ENCODE measurements at places on chromosomes 7 and 10.
A peak's percentile ranks its signal among the peaks of the same experiment; 100 is the strongest.

DNA sequence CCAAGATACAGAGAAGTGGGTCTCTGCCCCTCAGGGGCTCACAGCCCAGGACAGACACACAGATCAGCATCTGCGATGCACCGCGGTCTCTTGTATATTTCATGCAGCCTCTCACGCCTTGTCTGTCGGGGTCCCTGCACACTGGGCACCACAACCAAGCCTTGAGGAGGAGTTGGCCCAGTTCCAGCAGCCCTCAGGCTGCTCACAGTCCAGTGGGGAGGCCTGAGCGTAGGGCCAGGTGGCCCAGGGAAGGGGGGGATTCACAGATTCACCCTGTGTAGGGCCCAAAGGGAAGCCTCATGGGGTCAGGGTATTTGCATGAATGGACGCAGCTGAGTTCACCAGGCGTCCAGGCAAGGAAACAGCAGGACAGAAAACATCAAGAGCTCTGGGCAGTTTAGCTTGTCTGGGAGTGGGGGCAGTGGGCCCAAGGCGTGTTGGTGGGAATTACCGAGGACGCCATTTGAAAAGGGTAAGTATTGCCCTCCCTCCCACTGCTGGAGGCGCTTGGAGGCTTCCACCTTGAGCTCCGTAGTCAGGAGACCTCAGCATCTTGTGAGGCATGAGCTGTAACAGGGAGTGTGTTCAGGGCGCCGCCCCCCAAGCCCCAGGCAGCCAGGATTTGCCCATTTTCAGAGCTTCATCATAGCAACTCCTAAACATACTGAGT, 129.1 kb upstream of the CHST15 start:
- DNase-seq, result no peak

DNA sequence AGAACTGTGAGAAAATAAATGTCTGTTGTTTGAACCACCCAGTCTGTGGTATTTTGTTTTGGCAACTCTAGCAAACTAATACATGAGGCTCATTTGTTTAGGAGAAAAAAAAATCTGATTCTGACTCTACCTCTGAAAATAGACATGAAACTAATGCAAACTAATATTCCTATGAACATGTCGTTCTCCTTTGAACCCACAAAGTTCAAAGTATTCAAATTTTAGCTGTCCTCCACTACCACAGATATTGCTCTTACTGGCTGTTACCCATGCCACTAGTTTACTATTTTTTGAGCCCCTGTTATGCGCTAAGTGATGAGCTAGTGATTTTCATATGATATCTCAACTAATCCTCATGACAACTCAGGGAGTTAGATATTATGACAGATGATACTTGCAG, 58.8 kb upstream of the ZNF804B start:
- DNase-seq, result no peak

DNA sequence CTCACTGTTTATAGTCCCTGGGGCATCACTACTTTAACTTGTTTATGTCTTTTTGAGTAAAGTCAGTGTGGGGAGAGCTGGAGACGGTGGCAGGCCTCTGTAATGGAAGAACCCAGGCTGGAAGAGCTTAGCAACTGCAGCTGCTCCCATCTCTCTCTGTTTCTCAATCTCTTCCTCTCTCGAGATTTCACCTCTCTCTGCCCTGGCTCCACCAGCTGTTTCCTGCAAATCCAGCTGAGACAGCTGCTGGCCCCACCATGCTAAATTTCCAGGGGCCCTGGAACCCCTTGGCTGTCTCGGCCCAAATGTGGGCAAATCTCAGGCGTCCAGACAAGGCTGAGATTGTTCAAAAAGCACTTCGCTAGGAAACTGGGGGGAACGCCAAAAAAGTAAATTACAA, 25.8 kb upstream of the SLF2 start:
- no peak for DNase-seq

GRCh38 chr10:113252650-113253618, 299.9 kb upstream of the HABP2 start:
- DNase-seq, result no peak

DNA sequence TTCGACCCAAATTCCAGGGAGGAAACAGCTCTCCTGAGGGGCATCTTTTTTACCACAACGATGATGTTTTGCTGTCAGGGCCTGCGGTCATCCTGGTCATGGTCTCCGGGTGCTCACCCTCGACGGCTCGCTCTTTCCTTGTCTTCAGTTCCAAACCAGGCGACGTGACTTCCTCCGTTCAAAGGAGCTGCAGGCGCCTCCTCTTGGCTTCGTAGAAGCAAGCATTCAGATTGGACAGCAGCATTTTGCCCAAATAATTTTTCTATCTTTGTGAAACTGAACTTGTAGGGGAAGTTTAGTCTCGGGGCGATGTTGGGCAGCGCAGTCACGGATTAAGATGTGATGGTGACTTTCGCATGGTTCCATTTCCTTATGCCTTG, 208.9 kb downstream of the DNAJB6 start:
- DNase-seq, result no peak

DNA sequence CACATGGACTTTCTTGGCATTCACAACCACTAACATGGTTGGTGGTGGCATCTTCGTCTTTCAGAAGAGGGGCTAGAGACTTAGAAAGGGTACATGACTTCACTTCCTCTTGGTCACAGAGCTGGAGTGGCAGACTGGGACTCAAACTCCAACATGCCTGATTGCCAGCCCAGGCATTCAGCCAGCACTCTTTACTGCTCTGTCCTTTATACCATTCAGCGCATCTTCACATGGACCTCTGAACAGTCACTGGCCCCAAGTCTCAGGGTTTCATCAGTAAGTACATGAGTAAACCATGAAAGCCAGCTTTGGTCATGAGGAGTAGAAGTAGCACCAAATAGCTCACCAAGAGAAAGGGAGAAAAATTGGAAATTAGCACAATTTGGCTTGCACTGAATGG, 148.4 kb upstream of the KLF14 start:
- no peak for DNase-seq

GRCh38 chr10:1019362-1019761, 6.3 kb downstream of the IDI2 start:
- no peak for DNase-seq

DNA sequence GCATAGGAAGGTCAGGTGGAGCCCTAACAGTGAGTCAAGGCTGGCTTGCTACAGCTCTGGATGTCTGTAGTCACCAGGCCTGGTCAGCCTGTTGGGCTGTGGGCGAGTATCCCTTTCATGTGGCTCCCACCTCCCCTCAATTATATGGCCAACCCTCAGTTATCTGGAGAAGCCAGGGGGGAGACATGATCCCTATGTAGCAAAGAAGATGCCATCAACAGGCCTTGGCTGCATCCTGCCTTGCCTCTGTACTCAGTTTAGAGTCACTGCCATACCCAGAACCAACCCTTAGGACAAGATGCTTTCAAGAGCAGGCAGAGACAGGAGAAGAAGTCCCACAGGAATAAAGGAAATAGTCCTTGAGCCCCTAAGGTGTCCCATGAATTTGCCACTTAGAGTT, 763.9 kb downstream of the GRID1 start:
- no peak for DNase-seq

DNA sequence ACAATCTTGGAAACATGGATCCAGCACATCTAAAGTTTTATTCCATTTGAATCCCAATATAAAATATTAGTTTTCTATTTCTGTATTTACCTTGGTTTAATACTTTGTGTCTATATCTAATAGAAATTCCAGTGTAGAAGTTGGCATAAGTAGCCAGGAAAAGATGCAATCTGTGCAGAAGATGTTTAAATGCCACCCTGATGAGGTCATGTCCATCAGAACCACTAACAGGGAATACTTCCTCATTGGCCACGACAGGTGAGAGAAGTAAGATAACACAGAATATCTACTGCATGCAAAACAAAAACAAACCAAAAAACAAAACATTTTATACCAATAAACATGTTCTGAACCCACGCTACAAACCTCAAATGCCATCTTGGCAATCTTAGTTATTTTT, 15.7 kb downstream of the PLEKHS1 start:
- DNase-seq, result no peak

- no peak for DNase-seq
These were observed 20.2 kb upstream of the TMEM178B start for GRCh38 chr7:141053626-141054025.

- no peak for DNase-seq
These were observed 3.8 kb downstream of the SVIL start for GRCh38 chr10:29631049-29631339.

DNA sequence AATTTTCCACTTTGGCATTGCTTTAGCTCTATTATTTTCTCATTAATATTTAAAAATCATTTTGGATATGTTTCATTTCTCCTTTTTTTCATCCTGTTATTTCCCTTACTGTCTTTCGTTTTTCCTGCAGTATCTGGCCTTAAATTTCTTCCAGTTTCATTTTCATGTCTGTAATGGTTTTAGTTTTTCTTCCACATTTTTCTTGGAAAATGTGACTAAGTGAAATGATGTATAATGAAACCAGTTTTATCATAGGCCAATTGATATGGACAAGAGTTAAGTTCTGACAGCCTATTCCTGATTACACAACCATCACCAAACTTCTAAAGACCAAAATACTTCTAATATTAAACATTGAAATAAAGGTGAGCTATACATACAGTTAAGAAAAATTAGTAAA, 158.5 kb downstream of the LHFPL3 start:
- DNase-seq, result no peak

- DNase-seq, result peak; percentile 55
These were observed 609 bp downstream of the DOCK4 start for GRCh38 chr7:112205343-112206237.

DNA sequence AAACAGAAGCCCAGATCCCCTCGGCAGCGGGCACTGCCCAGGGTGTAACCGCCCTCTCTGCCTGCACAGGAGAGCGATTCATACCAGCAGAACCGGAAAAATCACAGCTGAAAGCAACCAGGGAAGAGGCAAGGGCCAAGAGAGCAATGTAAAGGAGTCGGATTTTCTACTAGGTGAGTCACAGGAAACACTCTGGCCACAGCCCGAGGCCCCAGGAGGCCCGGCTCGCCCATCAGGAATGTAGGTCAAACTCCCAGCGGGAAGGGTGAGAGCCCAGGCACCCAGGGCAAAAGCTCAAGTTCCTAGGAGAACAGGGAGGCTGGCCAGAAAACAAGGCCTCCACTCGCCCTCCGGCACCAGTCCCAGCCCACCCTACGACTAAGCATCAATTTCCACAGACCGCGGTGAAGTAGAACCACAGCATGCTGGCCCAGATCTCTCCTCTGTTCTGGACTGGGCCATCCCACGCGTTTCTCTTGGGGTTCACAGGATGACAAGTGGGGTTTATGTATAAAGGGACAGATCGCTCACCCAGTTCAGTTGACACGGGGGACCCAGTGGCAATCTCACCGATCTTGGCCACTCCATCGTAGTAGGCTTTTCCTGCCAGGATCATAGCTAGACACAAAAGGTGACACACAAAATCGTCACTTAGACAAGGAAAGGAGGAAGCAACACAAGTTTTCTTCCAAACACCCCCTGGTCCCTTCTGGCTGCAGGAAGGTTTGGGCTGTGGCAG, 46.2 kb downstream of the BAIAP2L1 start:
- DNase-seq, result peak; percentile 13

- no peak for DNase-seq
These were observed 77.8 kb downstream of the PDGFA start for GRCh38 chr7:441684-442421.

- no peak for DNase-seq
These were observed 1.9 kb downstream of the EXOC6 start for GRCh38 chr10:92850185-92850584.

DNA sequence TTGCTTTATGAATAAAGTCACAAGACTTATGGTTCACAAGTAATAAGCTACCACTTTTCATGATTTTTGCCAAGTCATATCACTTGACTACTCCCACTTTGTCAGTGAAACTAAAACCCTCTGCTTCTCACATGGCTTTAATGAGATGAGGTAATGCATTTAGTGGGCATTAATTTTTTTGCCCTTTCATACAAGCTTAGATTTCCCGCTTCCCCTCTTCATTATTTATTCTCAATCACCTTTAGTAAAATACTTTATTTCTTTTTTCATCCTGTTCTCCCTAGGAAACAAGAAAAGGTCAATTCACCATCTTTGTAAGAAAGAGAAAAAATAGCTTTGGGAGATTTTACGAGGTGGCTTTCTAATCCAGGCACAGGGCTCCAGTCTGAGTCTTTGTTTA, 109.6 kb upstream of the STARD3NL start:
- DNase-seq, result no peak

GRCh38 chr10:35040760-35041501, 49.2 kb downstream of the CUL2 start:
- peak; percentile 48 for DNase-seq

DNA sequence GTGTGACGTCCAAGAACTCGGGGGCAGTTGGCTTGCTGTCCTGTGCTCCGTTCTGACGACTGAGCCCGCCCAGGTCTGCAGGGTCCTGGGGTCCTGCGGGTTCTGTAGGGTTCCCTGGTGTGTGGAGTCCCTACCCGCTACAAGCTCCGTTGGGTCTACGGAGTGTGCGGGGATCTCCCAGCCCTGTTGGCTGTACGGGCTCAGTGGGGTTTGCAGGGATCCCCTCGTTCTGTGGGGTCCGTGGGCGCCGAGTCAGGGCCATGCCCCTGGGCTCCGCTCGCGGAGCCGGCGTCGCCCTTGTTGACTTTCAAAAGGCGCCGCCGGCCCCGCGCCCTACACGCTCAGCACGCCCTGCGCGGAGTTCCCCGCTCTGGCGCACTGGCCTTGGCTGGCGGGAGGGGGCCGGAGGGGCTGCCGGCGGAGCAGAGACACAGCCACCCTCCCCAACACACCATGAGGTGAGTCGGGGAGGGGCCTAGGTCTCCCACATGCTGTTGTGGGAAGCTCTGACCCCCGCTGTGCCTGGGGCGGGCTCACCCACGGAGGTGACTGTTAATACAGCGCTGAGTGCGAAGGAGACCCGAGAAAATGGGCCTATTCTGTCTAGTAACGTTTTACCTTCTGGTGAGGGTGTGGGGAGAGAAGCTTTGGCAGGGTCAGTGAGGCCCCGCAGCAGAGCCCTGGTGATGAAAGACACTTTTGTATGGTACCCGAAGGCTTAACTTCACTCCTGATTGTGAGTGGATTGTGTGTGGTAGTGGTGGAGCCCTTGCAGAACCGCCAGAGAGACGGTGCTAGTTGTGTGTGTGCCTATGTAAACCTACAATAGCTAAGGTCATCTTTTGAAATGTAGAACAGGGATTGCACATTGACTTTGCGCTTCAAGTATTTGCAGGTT, 8.1 kb downstream of the TASOR2 start:
- DNase-seq, result no peak

Data from fibroblast of the conjunctiva (primary cell).